ENCODE measurements at places on chromosomes 11 and 22.

DNA sequence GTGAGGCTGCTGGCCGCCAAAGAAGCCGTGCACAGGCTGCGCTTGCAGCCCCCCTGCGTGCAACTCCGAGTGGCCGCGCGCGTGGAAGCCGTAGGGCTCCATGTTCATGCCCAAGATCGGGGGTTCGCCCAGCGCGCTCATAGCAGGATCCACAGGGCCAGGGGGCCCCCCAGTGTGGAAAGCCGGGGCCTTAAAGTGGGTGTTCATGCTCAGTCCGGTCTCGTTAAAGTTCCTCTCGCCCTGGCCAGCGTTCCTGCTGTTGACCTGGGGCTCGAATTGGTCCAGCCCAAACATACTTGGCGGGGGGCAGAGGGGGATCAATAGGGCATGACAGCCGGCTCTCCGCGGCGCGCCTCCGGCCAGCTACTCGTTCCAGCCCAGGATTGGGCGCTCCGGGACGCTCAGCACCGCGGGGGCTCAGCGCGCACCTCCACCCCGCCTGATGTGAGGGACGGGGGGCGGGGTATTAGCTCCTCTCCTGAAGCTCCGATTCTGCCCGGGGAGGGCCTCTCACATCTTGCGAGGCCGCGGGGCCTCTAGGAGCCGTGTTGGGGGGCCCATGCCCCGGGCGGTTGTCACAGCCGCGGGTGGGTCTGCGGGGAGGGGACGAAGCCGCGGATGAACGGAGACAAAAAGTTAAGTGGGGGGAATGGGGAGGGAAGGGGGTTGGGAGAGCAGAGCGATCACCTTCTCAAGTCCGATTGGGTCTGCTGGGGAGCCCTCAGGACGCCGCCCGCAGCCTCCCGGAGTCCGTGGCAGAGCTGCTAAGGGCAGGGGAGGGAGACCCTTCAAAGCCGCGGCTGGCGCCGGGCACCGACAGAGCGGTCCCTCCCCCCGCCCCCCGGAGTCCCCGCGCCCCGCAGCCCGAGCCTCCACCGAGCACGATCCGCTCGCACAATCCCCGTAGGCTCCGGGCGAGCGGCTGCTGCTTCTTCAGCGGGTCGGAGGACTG lies 1.0 kb downstream of the MN1 start:
- DNase-seq: no peak

- DNase-seq: no peak
These were observed 44.4 kb downstream of the INSC start for GRCh38 chr11:15159085-15159484.

- DNase-seq: no peak
These were observed 6.8 kb upstream of the CHKA start for GRCh38 chr11:68127714-68128681.

DNA sequence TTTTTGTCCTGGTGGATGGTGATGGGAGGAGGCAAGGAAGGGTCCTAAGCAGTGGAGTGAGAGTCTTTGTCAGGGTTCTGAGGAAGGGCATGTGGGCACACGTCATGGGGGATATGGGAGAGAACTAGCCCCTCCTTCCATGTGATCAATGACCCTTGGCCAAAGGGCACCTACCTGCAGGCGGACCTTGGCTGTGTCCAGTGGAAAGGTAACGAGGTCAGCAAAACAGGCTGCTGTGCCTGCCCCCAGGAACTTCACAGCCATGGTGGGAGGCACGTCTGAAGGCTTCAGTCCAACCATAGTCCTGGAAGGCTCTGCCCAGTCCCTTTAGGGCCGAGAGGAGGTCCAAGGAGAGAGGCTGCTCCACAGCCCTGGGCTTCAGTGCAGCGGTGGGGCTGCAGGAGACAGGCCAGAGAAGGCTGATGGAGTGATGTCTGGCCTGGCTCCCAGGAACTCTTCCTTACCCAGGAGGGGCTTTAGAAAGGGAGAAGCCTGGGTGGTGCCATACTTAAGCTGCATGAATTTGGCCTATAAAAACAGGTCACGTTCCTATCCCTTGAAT lies 2.1 kb downstream of the UCP3 start:
- no peak for DNase-seq

DNA sequence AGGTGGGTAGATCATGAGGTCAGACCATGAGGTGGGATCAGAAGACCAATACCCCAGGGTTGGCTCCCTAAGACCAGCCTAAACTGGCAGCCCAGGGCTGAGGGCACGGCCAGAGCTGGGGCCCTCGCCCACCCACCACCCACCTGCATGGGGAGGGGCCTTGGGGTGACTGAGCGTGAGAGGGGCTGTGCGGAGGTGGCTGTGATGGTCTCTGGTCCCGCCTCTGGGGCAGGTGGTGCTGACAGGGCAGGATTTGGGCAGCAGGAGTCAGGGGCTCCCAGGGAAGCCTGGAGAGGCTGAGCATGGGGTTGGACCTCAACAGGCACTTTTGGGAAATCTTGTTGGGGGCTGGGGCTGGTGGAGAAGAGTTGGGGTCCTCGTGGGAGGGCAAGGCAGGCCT lies 39.8 kb upstream of the MUC5AC start:
- DNase-seq: no peak

DNA sequence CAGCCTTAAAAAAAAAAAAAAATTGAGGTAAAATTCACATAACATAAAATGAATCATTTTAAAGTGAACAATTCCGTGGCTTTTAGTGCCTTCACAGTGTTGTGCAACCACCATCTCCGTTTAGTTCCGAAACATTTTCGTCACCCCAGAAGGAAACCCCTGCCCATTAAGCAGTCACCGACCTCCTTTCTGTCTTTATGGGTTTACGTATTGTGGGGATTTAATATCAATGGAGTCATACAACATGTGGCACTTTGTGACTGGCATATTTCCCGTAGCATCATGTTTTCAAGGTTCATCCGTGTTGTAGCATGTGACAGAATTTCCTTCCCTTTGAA lies 65.5 kb downstream of the BCR start:
- DNase-seq: no peak

- DNase-seq: no peak
These were observed 27.2 kb upstream of the RASSF10 start for GRCh38 chr11:12981676-12982522.

GRCh38 chr11:40054631-40055030 lies 1404.8 kb downstream of the LRRC4C start:
- DNase-seq: no peak

DNA sequence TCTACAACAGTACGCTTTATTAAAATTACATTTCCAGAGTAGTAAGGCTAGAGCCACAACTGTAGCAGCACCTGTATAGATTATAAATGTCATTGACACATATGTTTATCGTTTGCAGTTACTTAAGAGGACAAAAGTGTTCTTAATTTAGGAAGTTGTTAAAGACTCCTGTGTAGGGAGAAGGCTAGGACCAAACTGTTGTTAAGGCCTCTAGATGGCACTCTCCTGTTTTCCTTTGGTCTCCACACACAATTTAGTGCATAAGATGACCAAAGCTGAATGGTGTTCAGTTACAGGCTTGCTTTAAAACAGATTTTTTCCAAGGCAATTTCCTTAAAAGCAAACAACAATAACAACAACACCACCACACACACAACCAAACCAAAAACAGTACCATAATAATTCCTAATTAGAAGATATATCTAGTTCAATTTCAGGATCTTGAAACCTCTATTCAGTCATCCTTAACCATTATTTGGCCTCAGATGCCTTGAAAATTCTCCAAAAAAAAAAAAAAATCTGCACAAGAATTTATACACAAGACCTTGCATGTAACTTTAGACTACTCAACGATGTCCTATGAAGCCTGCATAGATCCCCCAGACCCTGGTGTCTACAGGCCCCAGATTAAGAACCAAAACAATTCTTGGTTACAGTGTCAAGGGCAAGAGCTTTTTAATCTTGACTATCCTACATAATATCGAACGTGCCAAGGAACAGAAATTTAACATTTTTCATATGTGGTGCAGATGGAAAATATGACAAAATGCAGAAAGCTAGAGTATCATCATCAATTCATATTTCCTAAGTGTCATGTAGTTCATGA lies 42.6 kb upstream of the APOA1 start:
- DNase-seq: no peak

- no peak for DNase-seq
These were observed 7.5 kb upstream of the LIN7C start for GRCh38 chr11:27514076-27514475.

DNA sequence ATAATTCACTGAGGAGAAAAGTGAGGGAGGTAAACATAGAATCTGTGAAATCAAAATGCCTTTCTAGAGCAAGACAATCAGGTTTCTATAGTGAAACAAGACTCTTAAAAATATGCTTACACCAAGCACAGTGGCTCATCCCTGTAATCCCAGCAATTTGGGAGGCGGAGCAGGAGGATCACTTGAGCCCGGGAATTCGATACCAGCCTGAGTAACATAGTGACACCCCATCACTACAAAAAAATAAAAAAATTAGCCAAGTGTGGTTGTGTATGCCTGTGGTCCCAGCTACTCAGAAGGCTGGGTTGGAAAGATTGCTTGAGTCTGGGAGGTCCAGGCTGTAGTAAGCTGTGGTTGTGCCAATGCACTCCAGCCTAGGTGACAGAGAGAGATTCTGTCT lies 43.2 kb upstream of the ME3 start:
- no peak for DNase-seq

DNA sequence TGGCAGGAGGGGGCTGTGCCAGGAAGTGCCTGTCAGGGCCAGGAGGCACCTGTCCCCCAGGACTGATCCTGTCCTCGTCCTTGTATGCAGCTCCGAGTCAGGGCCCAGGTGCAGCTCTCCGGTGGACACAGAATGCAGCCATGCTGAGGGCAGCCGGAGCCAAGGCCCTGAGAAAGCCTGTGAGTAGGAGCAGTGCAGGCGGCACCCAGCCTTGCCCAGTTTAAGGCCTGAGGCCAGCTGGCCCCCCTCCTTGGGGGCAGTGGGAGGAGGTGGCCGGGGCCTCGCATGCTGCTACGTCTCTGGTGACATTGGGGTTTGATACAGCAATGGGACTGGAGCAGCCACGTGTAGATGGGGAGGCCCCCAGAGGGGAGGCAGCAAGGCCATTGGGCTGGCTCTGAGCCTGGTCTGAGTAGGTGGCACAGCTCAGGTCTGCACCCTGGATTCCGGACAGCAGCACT lies 34.9 kb downstream of the SBF1 start:
- DNase-seq: no peak

DNA sequence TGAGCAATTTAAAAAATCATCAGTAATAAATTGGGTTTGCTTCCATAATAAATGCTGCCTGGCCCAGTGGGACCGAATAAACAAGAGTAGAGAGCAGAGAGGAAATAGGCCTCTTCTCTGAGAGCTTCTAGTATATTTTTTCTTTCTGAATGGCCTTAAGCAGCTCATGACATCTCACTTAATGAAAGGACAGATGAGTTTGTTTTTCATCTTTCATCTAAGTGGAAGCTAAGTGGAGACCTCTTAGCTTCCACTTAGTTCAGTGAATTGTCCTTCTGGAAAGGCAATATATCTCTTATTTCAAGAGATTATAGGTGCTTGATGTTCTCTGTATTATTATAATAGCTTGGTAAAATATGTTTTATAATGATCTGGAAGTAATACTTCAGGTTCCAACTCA lies 245.9 kb upstream of the ANO3 start:
- no peak for DNase-seq

DNA sequence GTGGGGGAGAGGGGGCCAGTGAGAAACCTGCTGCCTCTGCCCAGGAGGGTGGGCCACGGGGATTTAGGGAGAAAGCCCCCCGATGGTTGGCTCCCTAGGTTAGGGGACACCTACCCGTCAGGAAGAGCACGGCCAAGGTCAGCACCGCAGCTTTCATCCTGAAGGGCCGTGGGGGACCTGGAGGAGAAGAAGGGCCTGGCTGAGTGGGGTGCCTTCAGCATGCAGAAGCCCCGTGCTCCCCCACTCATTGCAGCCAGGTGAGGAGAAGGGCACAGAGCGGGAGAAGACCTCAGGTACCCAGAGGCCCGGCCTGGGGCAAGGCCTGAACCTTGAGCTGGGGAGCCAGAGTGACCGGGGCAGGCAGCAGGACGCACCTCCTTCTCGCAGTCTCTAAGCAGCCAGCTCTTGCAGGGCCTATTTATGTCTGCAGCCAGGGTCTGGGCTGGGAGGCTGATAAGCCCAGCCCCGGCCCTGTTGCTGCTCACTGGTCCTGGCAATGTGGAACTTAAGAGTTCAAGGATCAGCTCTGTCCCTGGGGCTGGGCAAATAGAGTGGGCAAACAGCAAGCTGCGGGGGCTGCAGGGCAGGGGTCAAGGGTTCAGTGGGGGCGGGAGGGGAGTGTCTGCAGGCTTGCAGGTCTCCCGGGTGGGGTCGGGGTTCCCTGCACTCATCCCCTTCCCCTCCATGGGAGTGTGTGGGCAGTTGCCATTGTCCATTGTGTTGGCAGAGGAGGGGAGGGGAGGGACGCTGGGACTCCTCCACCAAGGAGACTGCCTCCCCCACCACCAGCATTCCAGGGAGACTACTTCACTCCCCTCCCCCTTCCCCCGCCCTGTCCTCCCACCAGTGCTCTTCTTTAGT lies at the start of gene APOA1:
Gene APOA1 (minus strand): TSS at position 392 of the 861 bp plus-strand sequence. CDS start 235 bp downstream, at position 157.
- no peak for DNase-seq

- no peak for DNase-seq
These were observed 51.0 kb upstream of the BARX2 start for GRCh38 chr11:129324533-129325175.

GRCh38 chr11:46905806-46906205 lies 12.5 kb downstream of the LRP4 start:
- no peak for DNase-seq

DNA sequence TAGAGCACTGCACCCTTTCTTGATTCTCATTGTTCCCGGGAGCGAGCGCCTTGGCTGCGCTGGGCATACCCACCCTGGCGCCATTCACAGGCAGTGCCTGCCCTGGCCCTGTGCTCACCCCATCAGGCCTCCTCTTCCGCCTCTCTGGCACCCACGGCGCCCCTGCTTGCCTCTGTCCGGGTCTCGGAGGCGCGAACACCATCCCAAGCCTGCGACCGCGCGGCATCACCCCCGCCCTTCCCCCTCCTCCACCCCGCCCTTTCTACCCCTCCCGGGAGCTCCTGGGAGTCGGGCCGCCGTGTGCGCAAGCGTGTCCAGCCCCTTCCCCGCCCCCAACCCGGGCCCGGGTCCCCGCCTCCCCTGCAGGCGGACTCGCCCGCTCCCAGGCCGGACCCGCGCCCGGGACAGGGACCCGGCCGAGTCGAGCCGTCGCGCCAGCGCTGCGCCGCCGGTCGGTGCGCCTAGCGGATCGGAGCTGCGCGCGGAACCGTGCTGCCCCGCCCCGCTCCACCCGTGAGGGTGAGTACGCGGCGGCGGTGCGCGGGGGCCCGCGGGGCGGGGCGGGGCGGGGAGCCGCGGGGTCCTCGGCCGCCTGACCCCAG lies at the start of gene ST3GAL4:
Gene ST3GAL4 (plus strand): TSS at position 363 of the 602 bp plus-strand sequence. CDS start 50,470 bp downstream, outside the sequence.
- peak; percentile 86 for DNase-seq

GRCh38 chr11:76587820-76588454 lies 82.6 kb downstream of the LRRC32 start:
- DNase-seq: no peak

Measured in activated T-cell treated with anti-CD3 and anti-CD28 coated beads, Interleukin-2, amount 50 U/mL, for 24 hours (primary cell).